ENCODE measurements at places on chromosomes 6 and 20.

- no peak for DNase-seq
Observed at GRCh38 chr20:24980291-24981053, 12.1 kb downstream of the APMAP start.

DNA sequence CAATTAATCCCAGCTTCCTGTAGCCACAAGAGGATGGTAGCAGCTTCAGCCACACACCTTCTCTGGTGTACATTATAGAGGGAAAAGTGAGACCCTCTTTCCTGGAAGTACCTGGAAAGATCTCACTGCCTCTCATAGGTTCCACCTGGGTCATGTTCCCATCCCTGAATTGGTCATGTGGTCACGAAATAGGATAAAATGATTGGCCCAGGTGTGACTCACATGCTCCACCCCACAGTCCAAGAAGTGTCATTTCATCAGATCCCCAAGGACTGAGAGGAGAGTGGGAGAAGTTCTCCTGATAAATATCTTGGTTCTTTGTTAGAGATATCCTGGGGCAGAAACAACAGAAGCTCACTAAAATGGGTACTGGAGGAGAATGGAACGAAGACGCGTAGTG is 142.4 kb downstream of the QRSL1 start:
- DNase-seq, result no peak

GRCh38 chr6:122788663-122789181 is 336 bp upstream of the SMPDL3A start:
- no peak for DNase-seq

- DNase-seq, result no peak
Observed at GRCh38 chr6:152821525-152821924, 70.9 kb downstream of the VIP start.

GRCh38 chr20:48958743-48959142 is 37.2 kb downstream of the ARFGEF2 start:
- no peak for DNase-seq

DNA sequence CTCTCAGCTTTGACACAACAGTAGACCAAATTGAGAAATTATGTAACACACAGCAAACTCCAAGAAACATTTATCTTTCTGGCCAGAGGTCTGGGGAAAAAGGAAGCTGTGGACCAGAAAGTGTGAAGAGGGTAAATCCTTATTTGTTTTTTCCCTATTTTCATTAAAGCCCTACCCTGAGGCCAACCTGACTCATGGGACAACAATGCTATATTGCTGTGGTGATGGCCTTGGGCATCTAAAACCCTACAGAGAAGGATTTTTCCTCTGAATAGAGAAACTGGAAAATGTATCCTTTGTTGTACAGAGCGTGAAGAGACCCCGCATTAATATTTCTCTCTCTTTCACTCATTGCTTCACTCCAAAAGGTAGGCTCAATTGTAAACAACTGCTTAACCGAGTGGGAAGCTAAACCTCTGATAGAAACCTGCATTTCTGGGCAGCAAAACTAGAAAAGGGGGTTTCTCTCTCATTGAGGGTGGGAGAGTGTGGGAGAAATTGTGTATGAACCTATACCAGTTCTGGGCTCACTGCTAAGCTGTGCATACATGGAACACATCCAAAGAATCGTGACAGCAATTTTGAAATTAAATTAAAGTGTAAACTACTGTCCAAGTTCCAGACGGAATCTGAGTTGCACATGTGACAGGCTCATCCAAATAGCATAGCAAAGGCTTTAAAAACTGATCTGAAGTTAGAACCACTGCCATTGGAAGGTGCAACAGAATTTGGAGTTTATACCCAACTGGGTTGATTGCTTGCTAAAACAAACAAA is 175.5 kb downstream of the CLVS2 start:
- no peak for DNase-seq

- DNase-seq, result peak; percentile 49
Observed at GRCh38 chr20:19995220-19995863, 21.8 kb upstream of the NAA20 start.

DNA sequence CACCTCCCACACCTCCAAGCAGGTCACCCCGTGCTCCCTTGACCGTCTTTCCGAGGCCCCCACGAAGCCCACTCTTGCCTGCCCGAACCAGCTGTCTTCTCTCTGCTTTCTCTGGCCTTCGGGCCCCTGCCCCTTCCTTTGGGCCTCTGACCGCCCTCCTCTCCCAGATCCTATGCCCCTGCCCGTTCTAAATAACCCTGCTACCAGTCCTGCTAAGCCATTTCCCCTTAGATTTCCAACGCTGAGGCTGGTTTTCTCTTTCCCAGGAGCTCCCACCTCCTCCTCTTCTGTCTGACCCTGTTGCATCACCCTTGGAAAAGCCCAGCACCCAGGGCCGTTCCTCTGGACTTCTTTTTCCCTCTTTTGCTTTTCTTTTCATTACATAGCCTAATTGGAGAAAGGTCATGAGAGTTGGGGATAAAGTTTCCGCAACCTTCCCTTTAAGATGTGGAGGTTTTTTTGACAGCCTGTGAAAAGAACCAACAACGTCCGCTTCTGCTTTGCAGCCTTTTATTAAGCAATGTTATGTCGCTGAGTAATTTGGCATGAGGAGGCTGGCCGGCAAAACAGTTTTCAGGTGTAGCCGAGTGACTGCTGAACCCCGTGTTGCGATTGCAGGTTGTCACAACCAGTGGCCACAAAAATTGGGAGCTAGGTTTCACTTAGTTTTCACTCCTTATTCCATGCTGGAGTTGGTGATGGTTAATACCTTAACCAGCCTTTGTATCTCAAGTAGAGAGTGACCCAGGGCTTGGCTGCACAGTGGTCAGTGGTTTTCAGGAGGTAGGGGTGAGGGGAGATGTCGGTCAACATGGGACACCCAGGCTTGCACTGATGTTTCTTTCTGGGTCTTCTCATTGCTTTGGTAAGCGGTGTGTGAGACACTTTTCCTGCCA is 970 bp downstream of the BLTP3A start:
- DNase-seq, result peak; percentile 14

GRCh38 chr6:53513056-53513455 is 31.8 kb downstream of the GCLC start:
- DNase-seq, result no peak

GRCh38 chr6:47303342-47303741 is 6.4 kb downstream of the TNFRSF21 start:
- DNase-seq, result no peak

GRCh38 chr6:100194535-100194934 is 200.5 kb upstream of the MCHR2 start:
- no peak for DNase-seq

GRCh38 chr6:1295420-1295819 is 16.5 kb upstream of the FOXQ1 start:
- DNase-seq, result no peak

- DNase-seq, result no peak
Observed at GRCh38 chr20:1105599-1106194, 12.7 kb upstream of the PSMF1 start.

DNA sequence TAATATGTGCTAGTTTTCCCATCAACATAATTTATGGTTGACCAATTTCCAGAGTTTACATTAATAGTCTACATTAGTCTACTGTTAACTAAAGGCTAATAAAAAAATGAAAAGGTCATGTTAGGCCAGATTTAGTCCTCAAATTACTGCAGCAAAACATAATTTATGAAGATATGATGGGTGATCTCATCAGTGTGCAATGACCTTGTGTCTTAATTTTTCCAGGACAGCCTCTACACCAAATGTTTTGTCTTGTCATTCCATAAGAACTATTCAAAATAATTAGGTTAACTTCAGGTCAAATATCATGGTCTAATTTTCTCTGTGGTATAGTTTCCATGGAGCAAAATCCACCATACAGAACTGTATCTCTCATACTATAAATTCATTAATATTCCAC is 234.2 kb downstream of the COL12A1 start:
- no peak for DNase-seq

GRCh38 chr20:63090682-63091571 is 84.2 kb upstream of the BHLHE23 start:
- DNase-seq, result no peak

DNA sequence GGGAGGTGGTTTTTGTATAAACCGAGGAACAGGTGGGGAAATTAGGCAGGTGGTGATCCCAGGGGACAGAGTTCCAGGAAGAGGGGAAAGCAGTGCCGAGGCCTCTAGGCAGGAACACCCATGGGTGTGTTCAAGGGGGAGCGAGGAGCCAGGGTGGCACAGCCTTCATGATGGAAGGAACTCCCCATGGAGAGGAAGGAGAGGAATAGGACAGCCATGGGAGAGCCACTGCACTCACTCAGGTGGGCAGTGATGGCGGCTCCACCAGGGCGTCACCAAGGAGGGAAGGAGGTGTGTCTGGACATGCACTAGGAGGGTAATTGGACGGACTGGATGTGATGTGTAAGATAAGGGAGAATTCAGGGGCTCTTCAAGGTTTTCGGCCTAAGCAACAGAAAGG is 98.2 kb downstream of the THBS2 start:
- DNase-seq, result no peak

DNA sequence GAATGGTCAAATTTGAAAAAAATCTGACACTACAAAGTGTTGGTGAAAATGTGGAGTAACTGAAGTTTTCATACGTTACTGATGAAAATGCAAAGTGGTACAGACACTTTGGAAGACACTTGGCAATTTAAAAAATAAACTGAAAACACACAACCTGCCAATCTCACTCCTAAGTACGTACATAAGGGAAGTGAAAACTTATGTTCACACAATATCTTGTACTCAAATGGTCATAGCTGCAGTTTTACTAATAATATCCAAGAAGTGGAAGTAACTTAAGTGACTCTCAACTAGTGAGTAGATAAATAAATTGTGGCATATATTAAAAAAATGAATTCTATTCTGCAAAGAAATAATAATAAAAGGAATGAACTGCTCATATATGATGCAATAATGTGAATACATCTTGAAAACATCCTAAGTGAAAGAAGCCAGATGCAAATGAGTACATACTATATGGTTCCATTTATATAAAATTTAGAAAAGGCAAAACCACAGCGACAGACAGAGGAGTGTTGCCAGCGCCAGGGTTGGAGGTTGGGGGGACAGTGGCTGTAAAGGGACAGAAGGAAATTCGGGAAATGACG is 198.2 kb downstream of the ERMARD start:
- DNase-seq, result no peak

DNA sequence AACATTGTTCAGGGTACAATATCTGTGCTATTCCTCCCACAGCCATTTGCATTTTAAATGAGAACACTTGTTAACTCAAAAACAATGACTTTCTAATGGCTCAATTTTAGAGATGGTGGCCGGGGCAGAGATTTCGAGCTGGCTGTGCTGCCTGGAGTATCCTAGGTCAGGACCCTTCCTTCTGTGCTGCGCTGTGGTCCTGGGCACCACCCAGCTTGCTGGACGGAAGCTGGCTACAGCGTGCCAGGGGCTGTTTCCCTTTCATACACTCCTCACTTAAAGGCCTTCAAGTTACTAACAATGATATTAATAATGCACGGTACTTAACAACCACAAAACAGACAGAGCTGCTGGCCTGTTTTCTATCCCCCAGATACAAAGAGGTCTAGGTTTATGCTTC is 194.4 kb upstream of the CST7 start:
- DNase-seq, result no peak

DNA sequence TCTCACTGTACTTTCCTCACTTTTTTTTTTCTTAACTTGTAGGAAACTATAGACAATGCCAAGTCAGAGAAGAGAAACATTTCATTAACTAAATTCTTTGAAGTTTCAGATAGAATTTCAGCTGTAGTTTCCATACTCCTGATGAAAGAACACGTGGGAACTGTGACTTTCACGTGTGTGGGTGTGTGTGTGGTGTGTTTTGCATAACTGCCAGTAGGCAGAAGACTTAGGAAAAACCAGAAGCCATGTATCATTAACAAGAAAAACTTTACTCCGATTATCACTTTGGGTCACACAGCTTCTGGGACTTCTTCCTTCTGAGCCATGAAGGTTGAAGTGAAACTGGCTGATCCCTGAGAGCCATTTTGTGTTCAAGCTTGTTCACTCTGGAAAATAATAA is 483.3 kb downstream of the TFAP2B start:
- DNase-seq, result no peak

- DNase-seq, result no peak
Observed at GRCh38 chr20:39524371-39524911, 562.3 kb downstream of the DHX35 start.

DNA sequence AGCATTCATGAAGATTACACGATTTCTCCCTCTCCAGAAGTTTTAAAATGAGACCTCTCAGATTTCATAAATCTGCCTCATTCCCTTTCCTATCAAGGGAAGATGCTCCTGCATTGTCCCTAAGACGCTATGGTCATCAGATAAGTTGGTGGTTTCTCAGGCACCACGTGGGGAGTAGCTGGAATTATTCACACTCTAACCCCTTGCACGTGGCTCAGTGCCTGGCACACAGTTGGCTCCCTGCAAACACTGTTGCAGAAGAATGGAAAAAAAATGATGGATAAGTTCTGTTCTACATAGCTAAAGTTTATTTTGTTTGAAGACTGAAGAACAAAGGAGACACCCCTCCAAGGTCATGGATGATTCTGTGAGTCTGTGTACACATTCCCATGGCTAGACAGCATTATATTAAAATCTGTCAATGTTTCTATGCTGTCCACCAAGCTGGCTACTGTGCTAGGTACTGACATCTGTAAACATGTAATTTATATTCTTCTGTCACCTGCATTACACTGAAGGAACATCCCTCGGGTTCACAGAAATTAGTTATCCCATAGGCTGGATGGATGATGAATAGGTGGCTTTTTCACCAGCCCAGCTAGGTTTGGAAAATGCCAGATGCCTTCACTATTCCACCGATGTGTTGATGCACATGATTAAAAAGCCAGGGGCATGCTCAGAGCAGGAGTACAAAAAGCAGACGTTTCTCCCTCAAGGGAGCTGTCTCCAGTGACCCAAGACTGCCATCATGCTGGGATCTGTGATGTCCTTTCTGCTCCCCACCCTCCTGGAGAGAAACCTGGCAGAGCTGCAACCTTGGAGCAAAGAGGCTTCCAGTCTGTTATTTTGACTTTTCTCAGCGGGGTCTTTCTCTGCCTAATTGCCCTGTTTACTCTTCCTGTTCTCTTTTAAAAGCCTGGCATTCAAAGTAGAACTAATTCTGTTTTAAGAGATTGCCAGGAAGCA is 610.5 kb downstream of the UTRN start:
- no peak for DNase-seq

DNA sequence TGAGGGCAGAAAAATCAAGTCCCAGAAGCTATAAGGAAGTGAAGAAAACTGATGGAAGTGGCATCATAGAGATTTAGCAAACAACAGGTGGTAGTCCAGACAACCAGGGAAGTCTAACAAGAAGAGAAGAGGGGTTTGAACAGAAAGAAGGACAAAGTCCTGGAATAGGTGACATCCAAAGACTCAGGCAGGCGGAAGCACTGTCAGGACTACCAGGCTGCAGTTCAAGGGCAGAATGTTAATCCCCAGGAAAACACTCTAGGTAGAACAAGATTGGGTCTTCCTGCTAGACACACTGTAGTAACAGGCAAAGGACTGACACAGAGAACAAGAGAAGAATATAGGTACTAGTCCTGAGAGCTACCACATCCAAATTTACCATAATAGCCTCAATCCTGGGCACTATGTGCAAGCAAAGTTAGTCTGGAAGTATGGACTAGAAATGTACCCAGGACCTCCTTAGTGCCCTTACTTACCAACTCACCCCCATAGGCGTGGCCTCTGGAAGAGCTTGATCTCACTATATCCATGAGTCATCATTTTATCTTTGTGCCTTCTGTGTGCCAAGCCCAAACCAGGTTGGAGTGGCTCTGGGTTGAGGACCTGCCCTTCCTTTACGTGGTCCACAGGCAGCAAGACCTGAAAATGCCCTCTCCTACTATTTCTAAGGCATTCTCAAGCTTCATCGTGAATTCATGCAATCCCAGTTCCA is 2.2 kb upstream of the EPB41L2 start:
- DNase-seq, result no peak

- no peak for DNase-seq
Observed at GRCh38 chr6:155504848-155505607, 49.4 kb upstream of the NOX3 start.

- DNase-seq, result no peak
Observed at GRCh38 chr6:63785006-63785405, 149.4 kb downstream of the PHF3 start.
